HS-27A (cell line): ENCODE measurements at places on chromosomes 12 and 14.
A peak's percentile ranks its signal among the peaks of the same experiment; 100 is the strongest.

- no peak for DNase-seq
These were observed 38.6 kb upstream of the VPS33A start for GRCh38 chr12:122304924-122305323.

GRCh38 chr14:63164108-63164683, 40.0 kb upstream of the RHOJ start:
- no peak for DNase-seq

- DNase-seq: no peak
These were observed 70.3 kb upstream of the NR2C1 start for GRCh38 chr12:95143621-95144205.

DNA sequence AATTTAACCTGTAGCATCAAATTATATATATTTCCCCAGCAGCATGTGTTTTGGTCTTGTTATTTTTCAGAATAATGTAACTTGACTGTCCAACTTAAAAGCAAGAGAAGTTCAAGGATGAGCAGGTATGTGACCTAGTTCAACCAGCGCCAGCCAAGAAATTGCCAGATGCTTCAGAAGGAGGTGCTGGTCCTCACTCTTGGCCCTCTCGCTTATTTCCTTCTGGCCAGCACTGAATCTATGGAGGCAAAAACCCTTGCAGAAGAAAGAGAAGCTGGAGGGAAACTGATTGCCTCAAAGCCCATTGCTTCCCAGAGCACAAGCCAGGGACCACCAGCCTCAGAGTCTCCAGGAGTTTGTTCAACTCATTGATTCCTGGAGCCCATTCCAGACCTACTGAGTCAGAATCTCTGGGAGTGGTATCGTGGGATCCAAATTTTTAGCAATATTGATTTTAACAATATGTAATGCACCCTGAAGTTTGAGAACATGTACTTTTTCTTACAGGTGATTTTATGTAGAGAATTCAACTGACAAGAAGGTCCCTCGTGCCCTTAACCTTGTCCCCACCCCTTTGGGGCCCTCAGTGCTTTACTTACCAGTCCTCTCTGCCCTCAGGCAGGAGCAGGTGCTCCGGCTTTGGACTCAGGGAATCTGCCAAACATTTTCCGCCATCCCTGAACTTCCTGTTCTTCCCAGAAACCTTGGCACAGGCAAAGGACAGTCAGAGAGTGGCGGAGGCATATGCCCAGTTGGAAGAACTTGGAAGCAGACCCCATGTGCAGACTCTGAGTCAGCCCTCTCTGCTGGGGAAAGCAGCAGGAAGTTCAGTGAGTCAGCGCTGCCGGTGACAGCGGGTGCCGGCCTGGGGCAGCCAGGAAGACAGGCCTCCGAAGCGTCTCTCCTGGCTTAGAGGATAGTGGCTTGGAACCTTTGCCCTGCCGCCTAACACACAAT, 10.4 kb downstream of the BEST3 start:
- DNase-seq: peak; percentile 88

GRCh38 chr14:29637411-29637810, 290.2 kb downstream of the PRKD1 start:
- peak; percentile 12 for DNase-seq

DNA sequence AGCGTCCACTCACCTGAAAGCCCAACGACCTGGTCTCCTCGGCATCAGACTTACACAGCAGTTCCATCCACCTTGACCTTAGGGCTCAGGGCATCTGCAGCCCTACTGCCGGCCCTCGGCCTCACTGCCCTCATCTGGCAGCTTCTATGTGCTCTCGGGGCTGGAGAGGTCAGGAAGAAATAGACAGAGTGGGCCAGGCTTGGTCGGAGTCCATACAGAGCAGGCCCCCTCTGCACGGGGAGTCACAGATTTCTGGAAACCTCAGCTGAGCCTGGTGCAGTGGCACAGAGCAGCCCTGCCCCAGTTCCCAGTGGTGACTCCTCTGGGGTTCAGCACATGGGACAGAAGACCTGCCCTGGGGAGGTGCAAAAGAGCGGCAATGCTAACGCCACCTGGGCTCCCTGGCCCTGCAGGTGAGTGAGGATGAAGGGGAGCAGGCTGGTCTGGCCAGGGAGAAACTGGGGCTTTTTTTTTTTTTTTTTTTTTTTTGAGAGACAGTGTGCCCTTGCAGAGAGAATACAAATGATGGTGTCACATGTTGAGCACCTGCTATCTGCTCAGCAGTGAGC, 190.1 kb upstream of the PRMT8 start:
- DNase-seq: no peak

- DNase-seq: no peak
These were observed 30.6 kb upstream of the LIN7A start for GRCh38 chr12:80968326-80968725.

- DNase-seq: no peak
These were observed 35.4 kb upstream of the LTA4H start for GRCh38 chr12:96070670-96071279.

GRCh38 chr12:13451776-13452175, 255.2 kb downstream of the EMP1 start:
- no peak for DNase-seq

DNA sequence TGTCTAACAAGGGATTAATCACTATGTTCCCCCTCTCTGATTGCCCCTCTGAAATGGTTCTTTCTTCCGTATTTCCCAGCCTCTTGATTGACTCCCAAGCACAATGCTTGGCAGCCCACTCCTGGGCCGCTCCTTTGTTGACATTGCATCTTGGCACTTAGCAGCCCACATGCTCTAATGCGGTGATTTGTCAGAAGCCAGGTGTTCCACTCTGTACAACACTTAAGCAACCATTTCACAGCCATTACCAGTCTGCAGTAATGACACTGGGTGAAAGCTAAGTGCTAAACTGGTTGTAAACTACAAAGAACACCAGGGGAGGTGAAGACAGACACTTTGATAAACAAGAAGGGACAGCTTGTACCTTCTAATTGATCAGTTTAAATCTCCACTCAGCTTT, 353.5 kb downstream of the TMEM132D start:
- no peak for DNase-seq

DNA sequence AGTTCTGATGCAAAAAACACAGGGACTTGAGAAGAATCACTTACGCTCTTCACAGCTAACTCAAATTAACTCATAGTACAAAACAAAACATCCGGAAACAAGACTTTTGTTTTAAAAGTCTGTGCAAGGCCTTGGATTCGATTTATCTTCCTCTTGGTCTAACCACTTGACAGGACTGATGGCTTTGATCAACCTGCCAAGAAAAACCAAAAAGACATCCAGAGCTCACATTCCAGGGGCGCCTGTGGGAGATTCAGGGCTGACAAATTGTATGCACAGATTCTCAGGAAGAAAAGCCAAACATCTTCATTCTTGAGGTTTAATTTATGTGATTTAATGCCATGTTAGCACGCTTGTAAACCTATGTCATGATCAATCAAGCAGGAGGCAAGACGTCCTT, 129.1 kb upstream of the TMCC3 start:
- DNase-seq: peak; percentile 36

DNA sequence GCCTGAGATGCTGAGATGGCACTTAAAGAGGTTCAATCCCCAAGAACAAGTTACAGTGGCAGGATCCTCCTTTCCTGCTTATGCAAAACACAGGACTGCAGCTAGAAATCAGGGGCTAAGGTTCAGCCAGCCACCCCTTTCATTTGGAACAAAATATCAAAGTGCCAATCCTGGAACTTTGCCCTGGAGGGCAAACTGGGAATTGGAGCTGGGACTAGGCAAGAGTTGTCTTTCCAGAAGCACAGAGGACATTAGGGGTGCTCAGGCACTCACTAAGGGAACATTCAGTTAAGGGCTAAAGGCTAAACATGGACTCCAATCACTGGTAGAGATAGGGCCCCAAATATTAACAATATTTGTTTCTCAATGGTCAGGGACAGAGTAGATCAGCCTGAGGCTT, 237.2 kb downstream of the EMP1 start:
- no peak for DNase-seq

GRCh38 chr14:51008446-51008845, 64.2 kb upstream of the PYGL start:
- no peak for DNase-seq

DNA sequence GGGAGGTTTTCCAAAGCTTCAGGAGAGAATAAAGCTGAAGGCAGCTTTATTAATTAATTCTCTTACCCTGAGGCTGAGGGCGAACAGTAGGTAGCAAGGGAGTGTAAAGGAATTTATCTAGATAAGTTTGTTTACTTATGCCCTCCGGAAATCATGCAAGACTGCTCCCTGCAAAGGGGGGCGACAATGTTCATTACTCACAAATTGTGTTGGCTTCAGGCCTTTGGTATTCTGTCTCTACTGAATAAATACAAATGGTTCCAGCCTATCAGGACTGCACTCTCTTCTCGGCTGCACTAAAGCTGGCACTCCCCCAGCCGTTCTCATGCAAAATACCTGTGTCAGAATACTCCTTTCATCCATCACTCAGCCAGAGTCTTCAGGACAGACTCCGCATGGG, 120.8 kb downstream of the PPHLN1 start:
- no peak for DNase-seq

GRCh38 chr12:3994500-3994899, 121.3 kb upstream of the PARP11 start:
- no peak for DNase-seq

DNA sequence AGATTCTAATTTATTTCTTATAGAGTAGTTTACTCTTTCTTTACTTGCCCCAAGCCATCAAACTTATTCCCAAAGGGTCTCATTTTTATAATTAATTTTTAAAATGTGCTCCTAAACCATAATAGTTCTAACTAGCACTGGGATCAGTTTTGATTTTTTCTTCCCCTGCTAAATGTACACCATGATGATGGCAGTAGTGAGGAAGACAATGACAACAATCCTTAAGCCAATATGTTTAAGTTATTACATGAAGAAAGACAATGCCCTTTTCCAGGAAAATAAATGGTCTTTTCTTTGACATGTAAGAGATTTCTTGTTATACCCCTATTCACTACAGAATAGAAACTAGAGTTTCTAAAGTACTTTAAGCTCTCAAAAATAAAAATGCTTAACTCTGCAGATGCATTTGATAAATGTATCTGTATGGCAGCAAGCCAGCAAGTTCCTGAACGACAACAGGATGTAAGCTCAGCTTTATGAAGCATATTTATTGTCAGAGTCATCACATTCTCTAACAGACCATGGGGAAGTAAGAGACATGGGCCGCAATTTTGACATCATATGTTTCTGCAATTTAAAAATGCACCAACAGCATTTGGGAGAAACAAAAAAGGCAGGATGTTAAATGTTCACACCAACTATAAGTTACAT, 36.0 kb upstream of the SNX6 start:
- peak; percentile 95 for DNase-seq

DNA sequence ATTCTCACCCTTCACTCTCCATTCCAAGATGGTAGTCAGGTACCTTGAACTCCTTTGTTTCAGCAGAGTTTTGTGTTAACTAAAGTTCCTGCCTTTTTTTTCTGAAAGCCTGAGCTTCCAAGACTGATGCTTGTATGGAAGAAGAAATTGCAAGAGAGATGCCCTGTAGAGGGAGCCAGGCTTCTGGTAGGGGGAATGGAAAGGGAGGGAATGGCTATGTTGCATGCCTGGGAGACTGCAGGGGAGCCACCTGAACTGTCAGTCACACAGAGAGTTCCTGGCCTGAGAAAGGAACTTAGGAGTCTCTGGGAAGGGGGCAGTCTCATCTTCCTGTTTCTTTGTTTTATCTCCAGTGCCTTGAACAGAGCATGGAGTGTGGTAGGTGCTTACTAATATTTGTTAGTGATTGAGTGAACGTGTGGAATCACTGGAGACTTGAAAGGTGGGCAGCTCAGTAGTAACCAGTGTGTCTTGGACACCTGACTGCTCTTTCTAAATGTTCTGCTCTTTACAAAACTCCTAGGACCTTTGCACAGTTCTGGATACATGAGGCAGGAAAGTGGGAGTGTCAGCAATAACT, 132.2 kb downstream of the ANO4 start:
- no peak for DNase-seq

- no peak for DNase-seq
These were observed 39.1 kb upstream of the NUDT4 start for GRCh38 chr12:93338598-93338997.

- DNase-seq: no peak
These were observed 93.5 kb downstream of the LRRC74A start for GRCh38 chr14:76919431-76920330.

- no peak for DNase-seq
These were observed 142.5 kb downstream of the SAMD4A start for GRCh38 chr14:54709444-54709843.

DNA sequence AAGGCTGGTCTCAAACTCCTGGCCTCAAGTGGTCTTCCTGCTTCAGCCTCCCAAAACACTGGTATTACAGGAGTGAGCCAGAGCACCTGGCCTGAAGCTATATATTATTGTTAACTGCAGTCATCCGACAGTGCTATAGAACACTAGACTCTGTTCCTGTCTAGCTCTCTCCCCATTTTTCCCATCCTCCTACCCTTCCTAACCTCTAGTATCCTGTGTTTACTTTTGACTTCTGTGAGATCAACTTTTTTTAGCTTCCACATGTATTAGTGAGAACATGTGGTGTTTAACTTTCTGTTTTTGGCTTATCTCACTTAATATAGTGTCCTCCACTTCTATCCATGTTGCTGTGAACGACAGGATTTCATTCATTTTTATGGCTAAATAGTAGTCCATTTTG, 34.7 kb downstream of the TRAF3 start:
- DNase-seq: no peak

DNA sequence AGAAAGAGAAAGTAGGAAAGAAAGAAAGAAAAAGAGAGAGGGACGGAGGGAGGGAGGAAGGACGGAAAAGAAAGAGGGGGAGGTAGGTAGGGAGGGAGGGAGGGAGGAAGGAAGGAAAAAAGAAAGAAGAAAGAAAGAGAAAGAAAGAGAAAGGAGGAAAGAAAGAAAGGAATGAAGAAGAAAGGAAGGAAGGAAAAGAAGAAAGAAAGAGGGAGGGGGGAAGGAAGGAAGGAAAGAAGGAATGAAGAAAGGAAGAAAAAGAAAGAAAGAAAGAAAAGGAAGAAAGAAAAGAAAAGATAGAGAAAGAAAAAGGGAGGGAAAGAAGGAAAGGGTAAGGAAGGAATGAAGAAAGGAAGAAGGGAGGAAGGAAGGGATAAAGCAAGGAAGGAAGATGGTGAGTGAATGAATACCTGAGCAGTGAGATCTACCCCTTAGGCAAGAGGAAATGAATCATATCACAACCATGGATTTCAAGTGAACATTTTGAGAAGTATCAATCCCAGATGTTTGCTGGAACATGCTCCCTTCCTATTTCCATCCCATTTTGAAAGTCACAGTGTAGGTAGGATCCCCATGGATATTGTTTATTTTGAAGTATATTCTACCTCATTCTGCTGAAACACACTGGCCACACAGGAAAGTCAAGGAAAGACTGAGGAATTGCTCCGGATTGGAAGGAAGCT, 639.4 kb upstream of the TBX3 start:
- no peak for DNase-seq

- DNase-seq: no peak
These were observed 109.7 kb downstream of the ANKS1B start for GRCh38 chr12:99875081-99875480.
